Left lobe of liver (tissue), 2 donors: ENCODE measurements at places on chromosomes 16 and 17. TPM values are rescaled to one million over a fixed set of nuclear protein-coding genes. Genes with fewer than 3 reads are reported as not detected.

CCL1 gene
- total RNA-seq: not detected

NPIPB13 gene
- total RNA-seq: 6.2 TPM

SSTR5 gene
- not detected for total RNA-seq

EVPL gene
- total RNA-seq: 0.53 TPM

MYL4 gene
- total RNA-seq: not detected

FBXL20 gene
- total RNA-seq: 9.0 TPM

CHST4 gene
- total RNA-seq: 3.9 TPM

PPP1R1B gene
- total RNA-seq: 0.60 TPM

CLEC19A gene
- total RNA-seq: not detected

SLC6A2 gene
- total RNA-seq: not detected

ANKRD40CL gene
- not detected for total RNA-seq

KCTD19 gene
- not detected for total RNA-seq

FZD2 gene
- 0.18 TPM for total RNA-seq

CDYL2 gene
- 5.4 TPM for total RNA-seq

TAT gene
- total RNA-seq: 2,689 TPM

KRTAP2-3 gene
- not detected for total RNA-seq

OTOP3 gene
- not detected for total RNA-seq

TMEM92 gene
- 3.0 TPM for total RNA-seq

MMP28 gene
- total RNA-seq: 0.45 TPM

G6PC1 gene
- 440 TPM for total RNA-seq

METTL16 gene
- total RNA-seq: 8.1 TPM

SYNRG gene
- total RNA-seq: 15.7 TPM
